ENCODE measurements at places on chromosomes 3 and 15.

- no peaks in the 10 kb centered on the region for H3K27me3 ChIP-seq
- no peaks in the 10 kb centered on the region for H3K36me3 ChIP-seq
- no peak overlapping the region for H3K4me3 ChIP-seq
- no peak overlapping the region for H3K27ac ChIP-seq
- H3K4me1 ChIP-seq, result no peaks in the 10 kb centered on the region
Observed at GRCh38 chr3:129645286-129645685, 38.8 kb upstream of the PLXND1 start.

DNA sequence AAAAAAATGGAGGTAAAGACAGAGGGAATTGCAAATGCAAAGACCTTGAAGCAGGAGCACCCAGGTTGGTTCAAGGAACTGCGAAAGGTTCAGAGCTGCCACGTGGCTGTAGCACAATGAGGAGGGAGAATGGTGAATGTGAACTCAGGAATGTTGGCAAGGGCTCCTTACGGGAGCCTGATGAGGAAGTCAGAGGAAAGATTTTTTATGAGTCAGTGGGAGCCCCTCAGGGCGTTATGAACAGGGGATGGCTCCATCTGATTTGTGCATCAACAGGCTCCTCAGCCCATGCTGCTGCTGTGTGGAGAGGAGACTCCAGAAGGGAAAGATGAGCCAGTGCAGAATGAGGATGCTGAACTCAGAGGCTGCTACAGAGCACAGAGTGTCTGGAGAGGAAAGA, 194.4 kb downstream of the ARRDC4 start:
- H3K4me1 ChIP-seq, result no peaks in the 10 kb centered on the region
- no peaks in the 10 kb centered on the region for H3K27me3 ChIP-seq
- H3K4me3 ChIP-seq, result no peak overlapping the region
- H3K36me3 ChIP-seq, result no peaks in the 10 kb centered on the region
- no peak overlapping the region for H3K27ac ChIP-seq
- DNase-seq, result no peak

DNA sequence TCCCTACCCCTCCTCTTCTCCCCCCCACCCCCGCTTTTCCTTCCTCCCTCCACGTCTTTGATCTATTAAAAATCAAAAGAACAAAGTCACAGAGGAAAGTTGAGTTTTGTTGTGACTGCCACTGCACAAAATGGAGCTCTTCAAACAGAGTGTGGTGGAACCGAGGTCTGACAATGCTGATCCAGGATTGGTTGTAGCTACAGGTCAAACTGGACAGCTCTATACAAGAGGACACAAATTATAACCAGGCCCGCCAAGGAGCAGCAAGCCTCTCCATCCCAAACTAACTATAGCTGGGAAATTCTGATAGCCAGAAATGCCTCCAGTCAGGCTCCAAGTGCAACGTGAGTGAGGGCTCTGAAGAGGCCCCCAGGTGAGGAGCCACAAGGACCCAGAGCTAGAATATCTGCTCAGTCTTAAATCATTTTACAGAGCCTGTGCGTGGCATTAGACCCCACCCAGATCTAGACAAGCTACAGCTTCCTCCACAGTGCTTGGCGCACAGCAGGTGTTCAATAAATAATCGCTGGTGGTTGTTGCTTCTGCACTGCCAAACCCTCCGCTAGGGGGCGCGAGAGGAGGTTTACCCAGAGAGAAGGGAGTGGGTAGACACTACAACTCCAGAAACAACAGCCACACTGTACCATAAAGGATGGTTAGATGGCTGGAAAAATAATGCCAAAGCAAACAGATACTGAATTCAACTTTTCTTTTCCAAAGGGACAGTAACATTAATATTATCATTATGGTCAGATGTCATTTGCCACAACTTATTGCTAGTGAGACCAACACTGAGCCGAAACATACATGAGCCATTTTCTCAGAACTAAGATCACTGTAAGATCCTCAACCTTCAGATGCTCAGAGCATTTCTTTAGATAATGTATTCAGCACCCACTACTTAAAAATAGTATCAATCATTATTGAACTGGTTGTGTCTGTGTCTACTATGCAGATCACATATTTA, 44.6 kb downstream of the ZIC4 start:
- H3K36me3 ChIP-seq, result no peaks in the 10 kb centered on the region
- no peak overlapping the region for H3K27ac ChIP-seq
- no peak overlapping the region for H3K4me3 ChIP-seq
- DNase-seq, result no peak

GRCh38 chr3:11306817-11307589, 34.8 kb downstream of the ATG7 start:
- no peak overlapping the region for H3K4me3 ChIP-seq
- no peaks in the 10 kb centered on the region for H3K27me3 ChIP-seq
- H3K4me1 ChIP-seq, result peaks cover 3% of the 10 kb centered on the region
- H3K27ac ChIP-seq, result no peak overlapping the region

- H3K36me3 ChIP-seq, result no peaks in the 10 kb centered on the region
- no peaks in the 10 kb centered on the region for H3K27me3 ChIP-seq
- DNase-seq, result no peak
- no peak overlapping the region for H3K27ac ChIP-seq
- no peak overlapping the region for H3K4me3 ChIP-seq
- no peaks in the 10 kb centered on the region for H3K4me1 ChIP-seq
Observed at GRCh38 chr3:30107531-30107930, 498.9 kb upstream of the TGFBR2 start.

- no peak overlapping the region for H3K27ac ChIP-seq
- H3K4me3 ChIP-seq, result no peak overlapping the region
- no peaks in the 10 kb centered on the region for H3K36me3 ChIP-seq
- peaks cover under 1% of the 10 kb centered on the region for H3K4me1 ChIP-seq
- H3K27me3 ChIP-seq, result no peaks in the 10 kb centered on the region
Observed at GRCh38 chr15:72147418-72147817, 29.2 kb downstream of the SENP8 start.

DNA sequence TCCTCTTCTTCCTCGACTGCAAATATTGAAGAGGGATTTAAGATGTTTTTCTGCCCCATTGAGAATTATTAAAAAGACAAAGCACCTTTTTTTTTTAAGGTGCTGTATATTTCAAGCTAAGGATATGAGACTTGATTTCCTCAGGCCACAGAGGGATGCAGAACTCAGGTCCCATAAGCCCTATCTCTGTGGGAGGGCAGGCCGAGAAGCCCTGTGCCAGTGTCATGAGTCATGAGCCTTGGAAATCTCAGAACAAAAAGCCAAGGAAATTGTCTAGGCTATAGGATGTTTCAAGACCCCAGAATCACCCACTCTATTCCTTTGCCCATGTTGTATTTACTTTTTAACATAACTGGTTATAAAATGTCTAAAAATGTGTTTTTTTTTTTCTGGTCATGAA, 7.3 kb downstream of the ESYT3 start:
- no peaks in the 10 kb centered on the region for H3K36me3 ChIP-seq
- no peaks in the 10 kb centered on the region for H3K27me3 ChIP-seq
- H3K27ac ChIP-seq, result no peak overlapping the region

DNA sequence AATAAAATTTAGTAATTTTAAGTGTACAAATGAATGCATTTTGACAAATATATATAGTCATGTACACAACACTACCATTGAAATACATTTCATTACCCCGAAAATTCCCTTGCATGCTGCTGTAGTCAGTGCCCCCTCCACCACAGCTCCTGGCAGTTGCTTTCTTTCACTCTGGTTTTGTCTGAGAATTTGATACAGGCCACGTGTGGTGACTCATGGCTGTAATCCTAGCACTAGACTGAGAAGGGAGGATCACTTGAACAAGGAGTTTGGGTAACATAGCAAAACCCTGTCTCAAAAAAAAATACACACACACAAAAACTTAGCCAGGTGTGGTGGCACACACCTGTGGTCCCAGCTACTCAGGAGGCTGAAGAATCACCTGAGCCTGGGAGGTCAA, 65.4 kb downstream of the TFRC start:
- H3K36me3 ChIP-seq, result no peaks in the 10 kb centered on the region
- H3K27ac ChIP-seq, result no peak overlapping the region
- no peak for DNase-seq
- H3K4me1 ChIP-seq, result no peaks in the 10 kb centered on the region
- H3K4me3 ChIP-seq, result no peak overlapping the region

DNA sequence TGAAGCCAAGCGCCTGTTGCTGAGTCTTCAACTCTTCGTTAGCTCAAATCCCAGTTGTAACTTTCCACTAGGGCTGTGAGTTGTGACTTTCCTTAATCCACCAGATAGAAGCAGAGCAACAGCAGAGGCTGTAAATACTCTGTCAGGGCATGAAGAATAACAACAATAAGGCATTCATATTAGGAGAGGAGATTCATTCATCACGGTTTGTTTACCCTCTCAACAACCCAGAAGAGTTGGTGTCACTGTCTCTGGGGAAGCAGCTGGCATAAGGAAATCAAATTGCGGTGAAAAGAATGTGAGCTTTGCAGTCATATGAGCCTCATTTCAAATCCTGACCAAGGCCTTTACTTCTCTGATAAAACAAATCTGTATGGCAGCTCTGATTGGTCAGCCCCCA, 184.8 kb downstream of the SHQ1 start:
- H3K36me3 ChIP-seq, result no peaks in the 10 kb centered on the region
- no peaks in the 10 kb centered on the region for H3K27me3 ChIP-seq
- no peak for DNase-seq
- H3K27ac ChIP-seq, result no peak overlapping the region
- H3K4me3 ChIP-seq, result no peak overlapping the region

- no peak overlapping the region for H3K4me3 ChIP-seq
- no peak overlapping the region for H3K27ac ChIP-seq
- no peaks in the 10 kb centered on the region for H3K27me3 ChIP-seq
- peaks cover 8% of the 10 kb centered on the region for H3K36me3 ChIP-seq
- peaks cover 39% of the 10 kb centered on the region for H3K4me1 ChIP-seq
Observed at GRCh38 chr3:16415911-16416476, 97.5 kb downstream of the RFTN1 start.

GRCh38 chr3:139979991-139980390, 45.0 kb downstream of the CLSTN2 start:
- no peaks in the 10 kb centered on the region for H3K27me3 ChIP-seq
- DNase-seq, result no peak
- H3K4me1 ChIP-seq, result no peaks in the 10 kb centered on the region
- no peak overlapping the region for H3K4me3 ChIP-seq
- H3K27ac ChIP-seq, result no peak overlapping the region

GRCh38 chr15:43519196-43519595, 1.8 kb downstream of the MAP1A start:
- no peak overlapping the region for H3K4me3 ChIP-seq
- no peaks in the 10 kb centered on the region for H3K36me3 ChIP-seq
- no peak overlapping the region for H3K27ac ChIP-seq

DNA sequence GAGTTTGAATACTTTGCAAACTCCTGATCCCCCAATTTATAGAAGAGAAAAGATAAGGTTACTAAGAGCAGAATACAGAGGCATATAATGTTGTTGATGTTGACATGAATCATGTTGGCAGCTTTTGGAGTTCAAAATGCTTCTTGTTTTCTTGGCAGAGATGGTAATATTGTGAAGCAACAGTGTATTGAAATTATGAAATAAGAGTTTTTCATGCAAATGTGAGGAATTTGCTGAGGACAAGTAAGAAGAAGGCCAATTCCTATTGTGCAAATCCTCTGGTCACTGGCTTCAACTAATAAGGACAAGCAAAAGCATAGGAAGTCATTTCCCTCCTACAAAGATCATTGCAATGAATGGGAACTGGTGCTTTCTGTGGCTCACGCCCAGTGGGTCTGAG, 126.9 kb upstream of the CHL1 start:
- H3K27me3 ChIP-seq, result no peaks in the 10 kb centered on the region
- no peak overlapping the region for H3K27ac ChIP-seq
- no peak overlapping the region for H3K4me3 ChIP-seq
- H3K36me3 ChIP-seq, result no peaks in the 10 kb centered on the region
- DNase-seq, result no peak

DNA sequence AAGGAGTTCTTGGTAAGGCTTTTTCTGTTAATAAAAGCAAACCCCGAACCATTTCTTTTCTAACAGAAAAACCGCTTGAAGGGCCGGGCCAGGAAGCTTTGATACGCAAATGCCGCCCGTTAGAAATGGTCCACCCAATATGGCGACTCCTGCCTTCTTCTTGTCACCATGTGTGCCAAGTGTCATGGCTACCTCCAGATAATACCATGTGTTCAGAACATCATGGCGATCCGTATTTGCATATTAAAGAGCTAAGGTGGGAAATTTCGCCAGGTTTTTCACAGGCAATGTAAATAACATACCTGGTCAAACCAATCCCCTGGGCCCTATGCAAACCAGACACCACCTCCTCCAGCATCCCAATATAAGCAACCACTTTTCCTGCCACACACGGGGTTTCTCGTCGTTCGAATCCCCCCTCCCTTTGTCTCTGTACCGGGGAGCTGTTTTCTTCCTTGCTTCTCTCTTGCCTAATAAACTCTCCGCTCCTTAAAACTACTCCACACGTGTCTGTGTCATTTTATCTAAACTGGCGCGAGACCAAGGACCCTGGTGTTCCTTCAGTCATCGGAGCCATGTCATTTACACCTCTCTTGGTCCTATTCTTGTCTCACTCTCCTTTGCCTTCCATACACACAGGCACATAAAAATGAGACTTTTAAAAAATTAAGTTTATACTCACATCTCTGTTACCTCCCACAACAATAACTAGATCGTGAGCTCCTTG, 34.5 kb downstream of the NCEH1 start:
- no peaks in the 10 kb centered on the region for H3K27me3 ChIP-seq
- no peak overlapping the region for H3K4me3 ChIP-seq
- H3K27ac ChIP-seq, result no peak overlapping the region
- DNase-seq, result no peak
- no peaks in the 10 kb centered on the region for H3K4me1 ChIP-seq

- no peak for DNase-seq
- H3K36me3 ChIP-seq, result no peaks in the 10 kb centered on the region
- no peak overlapping the region for H3K27ac ChIP-seq
- H3K27me3 ChIP-seq, result no peaks in the 10 kb centered on the region
- H3K4me3 ChIP-seq, result no peak overlapping the region
- H3K4me1 ChIP-seq, result no peaks in the 10 kb centered on the region
Observed at GRCh38 chr3:107826727-107827126, 264.1 kb downstream of the CD47 start.

DNA sequence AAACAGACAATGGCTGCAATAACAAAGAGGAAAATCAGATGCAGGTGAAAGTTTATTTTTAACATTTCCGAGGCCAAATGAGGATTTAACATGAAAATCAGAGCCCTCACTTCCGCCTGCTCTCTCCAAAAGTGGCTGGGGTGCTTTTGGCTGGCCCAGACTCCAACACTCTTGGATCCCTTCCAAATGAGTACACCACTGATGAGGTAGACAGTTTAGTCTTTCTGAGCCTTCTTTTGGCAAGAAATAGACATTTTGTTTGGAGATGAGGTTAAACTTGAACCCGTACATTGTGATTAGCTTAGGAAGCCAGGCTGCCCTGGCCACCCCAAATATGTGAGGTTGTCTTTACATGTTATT, 51.0 kb upstream of the TRA2B start:
- H3K4me1 ChIP-seq, result no peaks in the 10 kb centered on the region
- DNase-seq, result no peak
- no peak overlapping the region for H3K27ac ChIP-seq
- H3K4me3 ChIP-seq, result no peak overlapping the region
- H3K36me3 ChIP-seq, result no peaks in the 10 kb centered on the region

DNA sequence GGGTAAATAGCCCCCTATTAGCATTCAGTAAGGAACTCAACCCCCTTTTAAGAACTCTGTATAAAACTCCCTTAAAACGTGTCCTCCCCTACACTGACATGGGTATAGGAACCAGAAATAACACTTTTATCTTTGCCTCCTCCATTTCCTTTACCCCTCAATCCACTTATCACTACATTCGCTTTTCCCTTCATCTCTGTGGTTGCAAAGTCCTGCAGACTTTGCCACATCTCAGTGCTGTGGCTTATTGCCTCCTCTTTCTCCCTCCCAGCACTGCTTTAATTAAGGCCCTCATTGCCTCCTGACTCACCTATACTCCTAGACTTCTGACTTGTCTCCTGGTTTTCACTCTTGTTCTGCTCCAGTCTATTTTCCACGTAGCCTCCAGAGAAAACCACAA, 94.3 kb upstream of the GADL1 start:
- H3K36me3 ChIP-seq, result no peaks in the 10 kb centered on the region
- H3K27ac ChIP-seq, result no peak overlapping the region
- H3K4me3 ChIP-seq, result no peak overlapping the region
- no peak for DNase-seq
- H3K4me1 ChIP-seq, result 0 out of 2 replicates have a peak, but pooled peaks cover 3% of the 10 kb centered on the region
